Activated B cell treated with CpG ODN at 0.5 μM for 24 hours (primary cell): ENCODE measurements at places on chromosomes 6 and 20.

DNA sequence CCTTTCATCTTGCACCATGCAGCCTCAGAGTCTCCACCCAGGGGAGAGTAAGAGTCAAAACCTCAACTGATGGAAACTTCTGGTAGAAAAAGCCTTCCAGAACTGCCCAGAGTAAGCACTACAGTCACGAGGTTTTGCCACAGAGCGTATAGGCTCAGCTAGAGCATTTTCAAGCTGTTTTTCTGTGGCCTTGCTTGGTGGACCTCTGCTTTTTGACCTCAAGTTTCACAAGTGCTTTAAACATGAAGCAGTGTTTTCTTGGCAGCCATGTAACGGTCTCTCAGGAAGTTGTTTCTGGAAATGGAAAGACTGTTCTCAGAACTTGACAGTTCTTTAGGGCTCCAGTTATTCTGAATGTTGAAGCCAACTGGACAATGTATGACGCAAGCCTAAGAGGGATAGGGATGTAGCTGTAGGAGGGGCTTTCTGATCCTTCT lies 146.5 kb downstream of the ZDHHC14 start:
- DNase-seq, result no peak

GRCh38 chr6:106281661-106282060 lies 43.9 kb downstream of the ATG5 start:
- no peak for DNase-seq

- DNase-seq, result no peak
Measured at GRCh38 chr20:50318710-50319109, 128.1 kb downstream of the CEBPB start.

GRCh38 chr20:57628047-57628961 lies 8.1 kb upstream of the ZBP1 start:
- DNase-seq, result no peak

GRCh38 chr6:21294144-21294543 lies 299.4 kb upstream of the SOX4 start:
- no peak for DNase-seq
